ENCODE measurements at places on chromosomes 3 and 15.

GRCh38 chr15:50116477-50116876 lies 2.6 kb downstream of the ATP8B4 start:
- H3K36me3 ChIP-seq = no peaks in the 10 kb centered on the region
- no peak overlapping the region for H3K4me3 ChIP-seq
- H3K27ac ChIP-seq = no peak overlapping the region
- H3K4me1 ChIP-seq = no peaks in the 10 kb centered on the region
- no peak for DNase-seq

- H3K4me3 ChIP-seq = no peak overlapping the region
- no peaks in the 10 kb centered on the region for H3K36me3 ChIP-seq
- H3K27me3 ChIP-seq = peaks cover 12% of the 10 kb centered on the region
- no peaks in the 10 kb centered on the region for H3K4me1 ChIP-seq
- H3K27ac ChIP-seq = no peak overlapping the region
Measured at GRCh38 chr3:40690749-40691451, 166.1 kb downstream of the ZNF621 start.

GRCh38 chr3:170635385-170635735 lies 49.5 kb upstream of the SLC7A14 start:
- no peaks in the 10 kb centered on the region for H3K4me1 ChIP-seq
- H3K27ac ChIP-seq = no peak overlapping the region
- H3K36me3 ChIP-seq = no peaks in the 10 kb centered on the region
- no peak overlapping the region for H3K4me3 ChIP-seq

- H3K27me3 ChIP-seq = no peaks in the 10 kb centered on the region
- peaks cover 87% of the 10 kb centered on the region for H3K4me1 ChIP-seq
- H3K4me3 ChIP-seq = no peak overlapping the region
- DNase-seq = no peak
- H3K27ac ChIP-seq = no peak overlapping the region
- peaks cover 29% of the 10 kb centered on the region for H3K36me3 ChIP-seq
Measured at GRCh38 chr15:78044407-78045155, 32.9 kb downstream of the TBC1D2B start.

DNA sequence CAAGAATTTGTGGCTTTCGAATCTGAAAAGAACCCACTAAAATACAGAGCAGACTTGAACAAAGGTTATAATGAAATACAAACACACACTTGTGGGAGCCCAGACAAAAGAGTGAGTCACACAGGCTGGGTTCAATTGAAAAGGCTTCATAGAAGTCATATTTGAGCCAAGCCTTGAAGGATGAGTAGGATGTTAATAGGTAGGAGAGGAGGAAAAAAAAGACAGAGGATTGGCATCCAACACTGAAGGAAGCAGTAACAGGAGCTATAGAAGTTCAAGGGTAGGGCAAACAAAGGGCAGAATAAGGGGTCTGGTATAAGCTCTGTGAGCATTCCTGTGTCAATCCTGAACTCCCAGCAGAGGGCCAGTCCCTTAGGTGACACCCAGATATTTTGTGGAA lies 325.4 kb downstream of the FOXP1 start:
- H3K27ac ChIP-seq = no peak overlapping the region
- no peaks in the 10 kb centered on the region for H3K36me3 ChIP-seq
- DNase-seq = no peak
- H3K27me3 ChIP-seq = no peaks in the 10 kb centered on the region
- H3K4me1 ChIP-seq = peaks cover 14% of the 10 kb centered on the region

DNA sequence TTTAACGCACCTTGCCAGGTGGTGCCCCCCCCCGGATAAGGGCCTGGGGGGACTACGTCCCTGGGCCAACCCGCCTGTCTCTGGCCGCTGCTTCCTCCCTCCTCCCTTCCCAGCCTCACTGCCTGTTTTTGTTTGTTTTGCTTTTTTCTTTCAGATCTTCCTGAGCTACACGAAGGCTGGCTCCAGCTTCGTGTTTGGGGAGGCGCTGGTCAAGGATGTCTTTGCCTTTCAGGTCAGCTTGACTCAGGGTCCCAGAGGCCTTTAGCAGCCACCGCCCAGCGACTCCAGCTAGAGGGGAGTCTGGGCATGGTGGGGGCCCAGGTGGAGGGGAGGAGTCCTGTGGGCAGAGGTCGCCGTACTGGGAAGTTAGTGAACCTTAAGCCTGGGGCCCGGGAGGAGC lies 24.1 kb downstream of the SLC28A1 start:
- H3K36me3 ChIP-seq = no peaks in the 10 kb centered on the region
- no peak for DNase-seq
- H3K4me3 ChIP-seq = no peak overlapping the region
- no peaks in the 10 kb centered on the region for H3K27me3 ChIP-seq
- H3K4me1 ChIP-seq = no peaks in the 10 kb centered on the region
- H3K27ac ChIP-seq = no peak overlapping the region

- no peak overlapping the region for H3K4me3 ChIP-seq
- H3K4me1 ChIP-seq = peaks cover 13% of the 10 kb centered on the region
- H3K27ac ChIP-seq = no peak overlapping the region
- H3K36me3 ChIP-seq = no peaks in the 10 kb centered on the region
- DNase-seq = no peak
- no peaks in the 10 kb centered on the region for H3K27me3 ChIP-seq
Measured at GRCh38 chr3:188949996-188950395, 221.8 kb upstream of the TPRG1 start.

GRCh38 chr3:156525808-156526207 lies 29.1 kb downstream of the SSR3 start:
- H3K36me3 ChIP-seq = no peaks in the 10 kb centered on the region
- DNase-seq = no peak
- peaks cover 11% of the 10 kb centered on the region for H3K4me1 ChIP-seq
- H3K27ac ChIP-seq = no peak overlapping the region
- H3K27me3 ChIP-seq = no peaks in the 10 kb centered on the region

GRCh38 chr3:108124337-108125152 lies 33.7 kb upstream of the CD47 start:
- H3K27ac ChIP-seq = peak overlapping the region; percentile 93
- H3K36me3 ChIP-seq = peaks cover 2% of the 10 kb centered on the region
- no peaks in the 10 kb centered on the region for H3K27me3 ChIP-seq
- peak overlapping the region; percentile 55 for H3K4me3 ChIP-seq

DNA sequence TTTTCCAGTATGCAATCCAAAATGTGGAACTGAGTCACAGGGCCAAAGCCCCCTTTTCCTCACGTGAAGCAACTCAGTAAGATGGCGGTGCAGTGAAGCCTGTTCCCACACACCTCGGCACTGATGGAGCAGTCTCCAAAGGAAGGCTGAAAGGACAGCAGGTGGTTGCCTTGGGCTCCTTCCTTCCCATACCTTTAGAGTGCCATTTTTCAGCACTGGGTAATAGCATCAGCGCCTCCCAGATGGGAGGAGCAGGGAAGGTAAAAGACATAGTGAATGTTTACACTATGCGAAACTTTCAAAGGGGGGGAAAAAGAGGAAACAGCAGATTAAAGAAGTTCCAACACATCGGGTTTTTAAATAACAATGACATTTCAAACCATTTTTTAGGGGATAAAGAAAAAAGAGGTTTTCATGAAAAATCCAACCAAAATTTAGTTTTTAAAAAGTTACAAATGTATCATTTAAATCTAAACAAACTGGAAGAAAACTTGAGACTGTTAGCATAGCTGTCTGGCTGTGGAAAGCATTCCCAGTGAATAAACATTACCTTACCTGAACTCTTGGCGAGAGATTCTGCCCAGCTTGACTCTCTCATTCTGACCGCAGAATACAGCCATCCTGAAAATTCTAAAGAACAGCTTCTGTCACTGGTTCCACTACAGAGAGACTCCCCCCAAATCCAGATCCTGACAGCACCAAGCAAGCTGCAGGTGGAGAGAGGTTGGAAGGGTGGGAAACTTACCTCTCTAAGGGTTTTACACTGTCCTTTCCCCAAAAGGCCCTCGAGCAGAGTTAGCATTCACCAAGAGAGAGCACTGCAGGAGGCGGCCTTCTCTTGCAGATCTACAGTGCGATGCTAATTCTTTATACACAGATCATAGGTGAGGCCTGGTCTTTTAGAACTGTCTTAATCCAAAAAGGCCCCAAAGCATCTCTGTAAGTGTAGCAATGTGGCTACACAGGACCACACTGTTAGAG lies 32.6 kb downstream of the ABCC5 start:
- no peak overlapping the region for H3K4me3 ChIP-seq
- H3K4me1 ChIP-seq = no peaks in the 10 kb centered on the region
- peaks cover 45% of the 10 kb centered on the region for H3K36me3 ChIP-seq
- H3K27me3 ChIP-seq = no peaks in the 10 kb centered on the region
- DNase-seq = no peak

DNA sequence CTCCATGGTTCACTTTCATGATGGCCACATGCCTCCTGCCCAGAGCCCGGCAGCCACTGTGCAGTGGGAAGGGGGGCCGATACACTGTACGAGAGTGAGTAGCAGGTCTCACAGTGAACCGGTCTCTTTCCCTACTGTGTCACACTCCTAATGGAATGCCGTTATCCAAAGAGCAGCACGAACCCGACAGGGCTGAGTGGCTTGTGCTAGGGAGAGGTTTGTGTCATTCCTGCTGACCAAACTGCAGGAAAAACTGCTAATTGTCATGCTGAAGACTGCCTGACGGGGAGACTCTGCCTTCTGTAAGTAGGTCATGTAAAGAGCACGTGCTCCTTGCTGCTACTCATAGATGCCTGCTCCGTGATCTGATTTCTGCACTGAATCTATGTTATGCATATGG lies 105.1 kb downstream of the ARPP21 start:
- no peaks in the 10 kb centered on the region for H3K36me3 ChIP-seq
- no peak overlapping the region for H3K4me3 ChIP-seq
- H3K27me3 ChIP-seq = no peaks in the 10 kb centered on the region
- no peaks in the 10 kb centered on the region for H3K4me1 ChIP-seq
- no peak for DNase-seq
- no peak overlapping the region for H3K27ac ChIP-seq

GRCh38 chr3:46349484-46350261 lies 4.2 kb upstream of the CCR2 start:
- no peaks in the 10 kb centered on the region for H3K27me3 ChIP-seq
- H3K36me3 ChIP-seq = no peaks in the 10 kb centered on the region
- H3K27ac ChIP-seq = peak overlapping the region; percentile 27
- DNase-seq = no peak

- H3K27ac ChIP-seq = no peak overlapping the region
- H3K36me3 ChIP-seq = no peaks in the 10 kb centered on the region
- DNase-seq = no peak
- H3K4me3 ChIP-seq = no peak overlapping the region
Measured at GRCh38 chr3:124791639-124792151, 61.4 kb downstream of the UMPS start.

DNA sequence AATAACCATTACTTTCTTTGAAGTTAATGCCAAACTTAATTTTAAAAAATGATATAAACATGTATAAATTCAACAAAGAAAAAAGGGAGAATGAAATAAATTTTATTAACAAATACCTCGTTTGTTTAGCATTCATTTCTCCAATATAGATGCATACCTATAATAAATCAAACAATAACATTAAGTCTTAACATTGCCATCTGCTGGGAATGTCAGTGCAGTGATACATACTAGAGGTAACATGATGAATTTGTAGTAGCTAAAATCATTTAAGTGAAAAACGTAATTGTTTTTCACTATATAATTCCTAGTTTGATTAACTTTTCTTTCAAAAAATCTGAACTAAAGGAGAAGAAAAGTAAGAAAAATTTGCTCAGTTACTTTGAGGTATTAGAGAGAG lies 340.2 kb upstream of the CBLB start:
- no peak overlapping the region for H3K4me3 ChIP-seq
- no peaks in the 10 kb centered on the region for H3K36me3 ChIP-seq
- no peaks in the 10 kb centered on the region for H3K27me3 ChIP-seq

DNA sequence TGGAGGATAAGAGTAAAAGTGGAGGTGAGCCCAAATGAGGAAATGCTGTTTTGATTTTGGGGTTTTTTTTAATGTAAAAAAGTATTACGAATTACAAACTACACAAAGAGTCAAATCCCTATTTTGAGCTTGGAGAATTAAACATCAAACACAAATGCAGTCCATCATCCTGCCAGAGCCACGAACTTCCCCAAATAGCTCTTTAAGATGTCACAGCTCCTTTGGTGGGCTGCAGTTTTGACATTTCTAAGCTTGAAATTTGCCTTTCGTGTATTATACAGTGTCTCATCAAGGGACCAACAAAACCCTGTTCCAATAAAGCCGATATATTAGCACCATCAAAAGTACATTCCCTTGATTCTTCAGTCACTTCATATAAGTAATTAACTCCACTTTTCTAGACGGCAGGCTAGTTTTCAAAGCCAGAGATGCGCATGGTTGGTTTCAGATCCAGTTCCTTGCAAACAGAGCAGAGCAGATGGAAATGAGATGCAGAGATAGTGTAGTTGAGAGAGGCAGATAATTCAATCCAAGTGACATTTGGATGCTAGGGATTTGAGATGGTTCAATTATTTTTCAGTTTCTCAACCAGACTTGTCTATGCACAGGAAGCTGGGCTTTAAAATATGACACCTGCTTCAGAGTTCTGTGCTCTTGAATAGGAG lies 580.9 kb downstream of the EDEM1 start:
- no peak overlapping the region for H3K27ac ChIP-seq
- no peak overlapping the region for H3K4me3 ChIP-seq
- H3K36me3 ChIP-seq = no peaks in the 10 kb centered on the region
- peaks cover 2% of the 10 kb centered on the region for H3K27me3 ChIP-seq
- DNase-seq = no peak

DNA sequence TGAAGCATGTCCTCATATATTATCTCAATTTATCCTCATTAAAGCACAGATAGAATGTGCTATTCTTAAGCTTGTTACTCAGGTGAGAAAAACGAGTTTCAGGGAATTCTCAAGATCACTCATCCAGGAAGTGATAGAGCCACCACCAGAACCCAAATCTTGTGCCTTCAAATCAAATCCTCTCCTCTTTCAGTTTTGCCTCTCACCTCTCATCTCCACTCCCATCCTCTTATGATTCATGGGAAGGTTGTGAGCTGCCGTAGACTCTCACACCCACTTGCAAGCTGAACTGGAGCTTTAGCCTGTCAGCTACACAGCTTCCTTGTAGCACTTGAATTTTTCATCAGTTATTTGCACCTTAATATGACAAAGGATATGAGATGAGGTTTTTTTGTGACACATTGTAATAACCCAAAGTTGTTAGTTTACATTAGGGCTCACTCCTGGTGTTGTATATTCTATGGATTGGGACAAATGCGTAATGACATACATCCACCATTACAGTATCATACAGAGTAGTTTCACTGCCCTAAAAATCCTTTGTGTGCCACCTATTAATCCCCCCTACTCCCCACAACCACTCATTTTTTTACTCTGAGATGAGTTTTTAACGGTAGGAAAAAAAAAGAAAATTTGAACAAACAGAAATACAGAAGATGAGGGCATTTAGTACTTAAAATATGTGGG lies 25.7 kb downstream of the GPR15 start:
- H3K4me3 ChIP-seq = no peak overlapping the region
- no peaks in the 10 kb centered on the region for H3K27me3 ChIP-seq
- peak; percentile 50 for DNase-seq

Measured in CD4-positive, alpha-beta T cell (primary cell).